ENCODE measurements at places on chromosomes 3 and 15.

- DNase-seq = no peak
Measured at GRCh38 chr15:44588541-44588940, 51.6 kb downstream of the EIF3J start.

GRCh38 chr3:81808900-81809299 lies 47.5 kb upstream of the GBE1 start:
- DNase-seq = no peak

DNA sequence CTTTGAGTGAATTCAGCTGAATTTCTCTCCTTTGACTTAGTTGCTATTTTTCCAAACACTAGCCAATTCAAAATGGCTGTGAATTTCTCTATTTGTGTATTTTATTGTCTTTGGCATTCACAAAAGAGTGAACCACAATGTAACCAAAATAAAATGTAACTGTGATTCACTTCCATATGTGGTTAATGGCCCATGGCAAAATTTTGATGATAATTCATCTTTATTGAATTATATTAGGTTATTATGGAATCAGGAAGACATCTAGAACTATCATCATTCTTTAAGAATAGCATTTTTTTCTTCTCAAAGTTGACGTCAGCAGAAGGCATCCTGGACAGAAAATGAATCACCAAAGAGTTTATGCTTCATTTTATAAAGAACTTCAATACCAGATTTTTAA lies 705.3 kb upstream of the NAALADL2 start:
- DNase-seq = no peak

- no peak for DNase-seq
Measured at GRCh38 chr3:15645740-15646501, 44.4 kb downstream of the BTD start.

GRCh38 chr3:44612678-44613077 lies 12.2 kb upstream of the ZNF197 start:
- no peak for DNase-seq

DNA sequence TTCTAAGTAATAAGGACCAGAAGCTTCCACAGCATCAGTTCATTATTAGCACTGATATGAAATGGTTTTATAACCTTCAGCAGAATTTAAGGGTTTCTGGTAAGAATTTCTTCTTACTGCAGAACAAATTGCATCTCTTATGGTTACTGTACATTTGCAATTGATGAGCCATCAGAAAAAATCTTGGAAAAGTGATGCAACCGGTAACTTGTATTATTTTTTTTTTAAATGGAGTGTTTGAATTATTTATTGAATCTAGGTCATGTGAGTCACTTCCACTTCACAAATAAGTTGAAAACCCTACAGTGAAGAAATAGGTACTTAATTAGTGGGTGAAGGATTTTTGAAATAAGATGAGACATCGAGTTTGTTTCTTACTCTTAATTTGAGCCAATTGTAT lies 786.0 kb downstream of the TUSC7 start:
- DNase-seq = no peak

GRCh38 chr15:89364341-89364740 lies 29.7 kb upstream of the POLG start:
- DNase-seq = no peak

GRCh38 chr3:52193065-52193464 lies 4.9 kb upstream of the ALAS1 start:
- peak; percentile 25 for DNase-seq

- DNase-seq = no peak
Measured at GRCh38 chr3:16529264-16529663, 15.8 kb upstream of the RFTN1 start.

GRCh38 chr3:122052968-122053367 lies 2.2 kb upstream of the CD86 start:
- no peak for DNase-seq

DNA sequence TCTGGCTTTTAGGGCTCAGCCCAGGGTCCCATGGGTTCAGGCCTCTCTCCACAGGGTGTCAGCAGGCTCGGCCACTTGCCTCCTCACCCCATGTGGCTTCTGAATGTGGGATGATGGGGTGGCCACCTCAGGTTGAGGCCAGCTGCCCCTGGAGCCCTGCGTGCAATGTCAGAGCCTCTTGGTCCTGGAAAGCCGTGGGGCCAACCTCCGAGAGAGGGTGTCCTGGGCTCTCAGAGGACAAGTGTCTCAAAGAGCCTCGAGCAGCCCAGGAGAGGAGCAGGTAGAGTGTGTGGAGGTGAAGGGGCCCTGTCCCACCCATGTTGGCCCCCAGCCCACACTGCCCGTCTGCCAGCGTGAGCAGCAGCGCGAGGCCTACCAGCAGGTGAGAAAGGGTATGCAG lies 86.0 kb downstream of the PLXNA1 start:
- DNase-seq = no peak

- peak; percentile 63 for DNase-seq
Measured at GRCh38 chr15:78007964-78008886, 69.3 kb downstream of the TBC1D2B start.

- DNase-seq = no peak
Measured at GRCh38 chr3:13025778-13026518, 47.3 kb downstream of the IQSEC1 start.

- DNase-seq = no peak
Measured at GRCh38 chr3:124885466-124886167, 1.5 kb downstream of the ITGB5 start.

GRCh38 chr3:21752749-21753347 lies 1.8 kb upstream of the ZNF385D start:
- DNase-seq = peak; percentile 7

- no peak for DNase-seq
Measured at GRCh38 chr15:59632714-59633113, 21.1 kb downstream of the GCNT3 start.

- no peak for DNase-seq
Measured at GRCh38 chr3:133503409-133503808, 70.1 kb upstream of the CDV3 start.

- DNase-seq = no peak
Measured at GRCh38 chr3:155690921-155691320, 54.0 kb downstream of the PLCH1 start.

GRCh38 chr3:151919446-151919845 lies 46.0 kb downstream of the SUCNR1 start:
- no peak for DNase-seq

GRCh38 chr3:148439254-148439822 lies 258.4 kb upstream of the AGTR1 start:
- DNase-seq = no peak

DNA sequence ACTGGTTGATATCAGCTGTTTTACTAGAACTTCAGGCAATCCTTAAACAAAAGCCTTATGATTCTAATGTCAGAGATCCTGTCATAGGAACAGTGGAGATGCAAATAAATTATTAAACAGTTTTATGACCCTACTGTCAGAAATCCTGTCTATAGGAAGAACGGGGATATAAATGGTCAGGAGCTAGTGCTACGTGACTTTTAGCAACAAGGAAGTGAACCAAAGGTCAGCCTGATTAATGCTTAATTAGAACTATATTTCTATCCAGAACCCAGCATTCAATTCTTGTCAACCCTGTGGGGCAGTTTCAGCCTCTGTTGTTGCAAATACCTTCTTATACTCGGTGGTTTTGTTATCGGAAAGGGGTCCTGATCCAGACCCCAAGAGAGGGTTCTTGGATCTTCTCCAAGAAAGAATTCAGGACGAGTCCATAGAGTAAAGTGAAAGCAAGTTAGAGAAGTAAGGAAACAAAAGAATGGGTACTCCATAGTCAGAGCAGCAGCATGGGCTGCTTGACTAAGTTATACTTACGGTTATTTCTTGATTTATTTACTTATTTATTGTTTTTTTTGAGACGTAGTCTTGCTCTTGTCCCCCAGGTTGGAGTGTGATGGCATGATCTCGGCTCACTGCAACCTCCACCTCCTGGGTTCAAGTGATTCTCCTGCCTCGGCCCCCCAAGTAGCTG lies 59.9 kb upstream of the RNU6-1 start:
- DNase-seq = no peak

DNA sequence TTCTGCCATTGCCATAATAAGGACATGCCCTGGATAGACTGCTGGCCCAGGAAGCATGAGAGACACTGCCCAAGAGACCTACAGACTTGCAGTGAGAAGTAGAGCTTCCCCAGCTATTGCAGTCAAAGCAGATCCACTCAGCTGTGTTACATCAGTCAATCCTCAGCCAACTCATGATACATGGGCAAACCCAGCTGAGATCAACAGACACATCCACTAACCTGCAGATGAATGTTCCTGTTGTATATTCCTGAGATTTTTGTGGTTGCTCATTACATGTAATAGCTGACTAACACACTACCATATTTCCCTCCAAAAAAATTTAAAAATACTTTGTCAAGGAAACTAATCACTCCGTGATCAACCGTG lies 68.6 kb downstream of the DCLK3 start:
- no peak for DNase-seq

GRCh38 chr15:87154761-87155160 lies 1075.1 kb downstream of the AGBL1 start:
- no peak for DNase-seq

Measured in prostate gland (tissue), 2 donors.